ENCODE measurements at places on chromosomes 12 and 14.

DNA sequence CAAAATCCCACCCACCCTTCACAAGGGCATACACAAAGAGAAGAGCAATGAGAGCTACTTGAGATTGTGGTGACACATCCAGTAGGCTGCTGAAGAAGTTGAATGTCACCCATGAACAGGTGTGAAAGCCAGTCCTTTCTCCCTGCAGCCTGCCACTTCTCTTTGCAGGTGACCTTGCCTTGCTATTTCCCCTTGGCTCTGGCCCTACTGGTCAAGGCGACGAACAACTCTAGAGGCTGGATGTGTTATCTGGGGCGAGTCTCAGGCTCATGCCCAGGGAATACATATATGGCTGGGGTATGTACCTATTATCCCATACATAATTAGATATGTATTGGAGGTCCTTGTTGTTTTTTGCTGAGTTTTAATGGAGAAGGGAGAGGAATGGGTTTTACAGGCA is 70.2 kb upstream of the EGLN3 start:
- no peak for DNase-seq

- no peak for DNase-seq
Observed at GRCh38 chr12:62629413-62629812, 162.8 kb downstream of the MON2 start.

- DNase-seq, result no peak
Observed at GRCh38 chr14:77570706-77571268, 45.6 kb downstream of the SPTLC2 start.

- DNase-seq, result peak; percentile 73
Observed at GRCh38 chr12:53295070-53295890, at the start of gene PFDN5. Gene PFDN5, plus strand, starts transcription at chr12:53295542. Its CDS starts 26 bp downstream, at chr12:53295568.

DNA sequence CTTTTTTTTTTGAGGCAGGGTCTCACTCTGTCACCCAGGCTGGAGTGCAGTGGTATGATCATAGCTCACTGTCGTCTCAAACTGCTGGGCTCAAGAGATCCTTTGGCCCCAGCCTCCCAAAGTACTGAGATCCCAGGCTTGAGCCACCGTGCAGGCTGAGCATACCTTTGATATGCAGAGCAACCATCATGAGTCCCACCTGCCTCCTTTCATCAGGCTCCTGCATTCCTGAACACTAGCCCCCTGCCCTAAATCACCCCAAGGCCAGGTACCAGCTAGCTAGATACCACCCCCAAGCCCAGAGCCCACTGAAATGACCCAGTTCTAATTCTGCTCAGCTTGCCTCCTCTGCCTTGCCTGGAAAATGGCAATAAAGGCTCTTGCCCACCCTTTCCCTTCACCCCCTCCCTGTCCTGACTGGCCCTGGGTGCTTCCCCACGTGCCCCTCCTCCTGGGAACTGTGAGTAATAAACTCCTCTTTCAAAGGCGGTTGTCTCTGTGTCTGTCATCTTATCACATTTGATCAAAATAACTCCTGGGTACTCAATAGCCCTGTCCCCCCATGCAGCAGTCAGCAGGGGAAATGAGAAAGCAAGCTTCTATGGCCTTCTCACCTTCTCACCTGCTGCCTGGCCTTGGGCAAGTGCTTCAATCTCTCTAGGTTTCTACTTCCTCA is 6.4 kb upstream of the BRF1 start:
- DNase-seq, result no peak

- DNase-seq, result no peak
Observed at GRCh38 chr12:47944685-47945340, 18.6 kb upstream of the TMEM106C start.

GRCh38 chr14:82647088-82647810 is 1113.6 kb upstream of the SEL1L start:
- DNase-seq, result no peak

- DNase-seq, result no peak
Observed at GRCh38 chr12:124721501-124722162, 142.0 kb downstream of the SCARB1 start.

GRCh38 chr14:75389679-75390078 is 38.1 kb upstream of the JDP2 start:
- no peak for DNase-seq

GRCh38 chr12:48816143-48816854 is 2.0 kb upstream of the CACNB3 start:
- no peak for DNase-seq

GRCh38 chr12:95481072-95481471 is 7.1 kb downstream of the METAP2 start:
- DNase-seq, result no peak

- DNase-seq, result no peak
Observed at GRCh38 chr14:20697273-20698017, 8.9 kb downstream of the ANG start.

DNA sequence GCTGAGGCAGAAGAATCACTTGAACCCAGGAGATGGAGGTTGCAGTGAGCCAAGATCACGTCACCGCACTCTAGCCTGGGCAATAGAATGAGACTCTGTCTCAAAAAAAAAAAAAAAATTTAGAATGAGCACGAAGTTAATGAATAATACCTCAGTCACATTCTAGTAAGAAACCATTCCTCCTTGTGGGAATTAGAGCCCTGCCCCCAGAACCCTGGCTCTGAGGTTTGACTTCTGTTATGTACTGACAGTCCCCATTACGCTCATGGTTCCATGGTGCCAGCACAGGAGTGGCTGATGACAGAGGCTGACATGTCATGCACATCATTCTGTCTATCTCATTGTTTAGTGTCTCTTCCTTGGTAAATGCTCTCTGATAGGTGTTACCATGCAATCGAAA is 132.6 kb upstream of the FGD4 start:
- DNase-seq, result no peak

DNA sequence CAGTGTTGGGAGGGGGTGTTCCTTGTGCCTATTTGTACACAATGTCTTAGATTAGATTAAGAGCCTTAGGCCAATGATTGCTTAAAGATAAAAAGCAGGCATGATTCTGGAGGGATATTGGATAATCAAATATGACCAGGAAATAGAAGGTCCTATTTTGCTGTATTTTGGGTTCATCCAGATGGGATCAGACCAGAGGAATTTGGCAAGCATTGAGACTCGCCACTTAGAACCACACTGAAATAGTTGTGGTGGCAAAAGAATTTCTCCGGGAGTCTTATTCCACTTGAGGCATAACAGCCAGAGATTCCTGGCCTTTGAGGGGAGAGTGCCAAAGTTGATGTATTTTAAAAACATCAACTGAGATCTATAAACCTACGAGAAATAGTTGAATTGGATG is 327.2 kb downstream of the RAD51B start:
- peak; percentile 88 for DNase-seq

DNA sequence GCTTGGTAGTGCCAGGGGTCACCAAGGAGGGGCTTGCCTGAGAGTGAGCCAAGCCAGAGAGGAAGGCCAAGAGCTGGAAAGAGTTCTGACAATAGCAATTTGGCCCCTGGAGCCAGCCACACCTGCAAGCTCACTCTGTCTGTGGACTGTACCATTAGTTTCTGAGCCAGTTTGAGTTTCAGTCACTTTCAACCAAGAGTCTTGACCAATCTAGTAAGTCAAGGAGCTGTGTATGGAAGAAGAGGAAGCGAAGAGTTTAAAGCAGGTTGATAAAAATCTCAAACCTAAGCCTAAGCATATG is 38.5 kb downstream of the NT5DC3 start:
- DNase-seq, result no peak

DNA sequence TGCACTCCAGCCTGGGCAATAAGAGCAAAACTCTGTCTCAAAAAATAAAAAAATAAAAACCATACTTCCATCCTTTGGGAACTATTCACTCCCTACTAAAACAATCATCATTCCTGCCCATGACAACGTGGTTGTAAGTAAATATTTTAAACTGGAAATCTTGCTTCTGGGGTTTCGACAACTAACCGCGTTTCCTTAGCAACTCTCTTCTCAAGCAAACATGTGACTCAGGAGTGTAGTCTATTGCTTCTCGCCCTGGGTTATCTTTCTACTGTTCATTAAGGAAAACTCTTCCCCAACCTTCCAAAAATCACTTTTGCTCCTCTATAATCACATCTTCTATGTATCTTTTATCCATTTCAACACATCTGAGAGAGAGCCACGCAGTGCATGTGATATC is 21.8 kb downstream of the APPL2 start:
- no peak for DNase-seq

GRCh38 chr12:77325511-77326236 is 260.3 kb upstream of the E2F7 start:
- no peak for DNase-seq

DNA sequence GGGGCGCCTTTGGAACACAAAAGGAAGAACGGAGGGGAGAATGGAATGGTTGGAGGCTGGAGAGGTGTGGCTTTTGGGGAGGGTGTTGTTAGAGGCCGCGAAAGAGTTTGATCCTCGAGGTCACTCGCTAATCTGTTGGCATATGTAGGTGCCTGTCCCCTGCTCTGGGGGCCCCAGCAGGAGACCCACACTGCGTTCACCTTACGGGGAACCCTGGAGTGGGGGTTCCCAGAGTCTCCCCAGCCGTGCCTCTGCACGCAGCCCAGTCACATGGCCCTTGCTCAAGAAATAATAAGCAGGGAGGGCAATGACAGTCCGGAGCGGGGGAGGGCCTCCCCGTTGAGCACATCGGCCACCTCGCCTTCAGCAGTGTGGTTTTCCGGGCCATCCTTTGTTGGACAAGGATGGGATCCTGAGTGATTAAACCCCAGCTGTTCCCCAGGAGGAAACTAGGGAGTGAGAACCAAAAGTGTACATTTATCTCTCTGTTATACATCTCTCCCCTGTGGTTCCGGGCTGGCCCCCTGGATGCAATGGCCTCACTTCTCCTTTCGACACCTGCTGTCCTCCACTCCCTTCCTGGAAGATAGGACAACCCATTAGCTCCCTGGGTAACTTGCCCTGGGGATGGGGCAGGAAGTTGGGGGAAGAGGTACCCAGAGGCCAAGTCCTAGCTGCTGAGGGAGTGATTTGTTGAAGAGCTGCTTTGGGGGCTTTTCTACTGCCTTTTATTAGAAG is 1.3 kb downstream of the PLEKHG3 start:
- DNase-seq, result no peak

GRCh38 chr12:122032580-122032979 is 10.9 kb downstream of the BCL7A start:
- DNase-seq, result no peak

DNA sequence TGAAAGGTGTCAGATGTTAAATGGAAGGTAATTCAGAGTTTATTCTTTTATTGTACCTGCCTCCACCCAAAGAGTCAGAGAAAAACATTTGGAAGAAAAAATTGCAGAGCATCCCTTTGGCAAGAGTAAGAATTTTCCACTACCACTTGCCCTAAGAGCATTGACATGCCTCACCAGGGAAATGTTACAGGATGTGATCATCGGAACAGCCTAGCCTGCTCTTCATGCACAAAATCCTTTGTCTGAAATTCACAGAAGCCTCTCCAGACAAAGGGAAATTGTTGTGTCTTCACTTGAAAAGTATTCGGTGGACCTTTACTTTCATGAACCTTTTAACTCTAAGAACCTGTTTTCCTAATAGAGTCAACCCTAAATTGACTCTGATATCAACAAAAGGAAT is 36.9 kb downstream of the ATP2A2 start:
- DNase-seq, result no peak

GRCh38 chr12:61765926-61766325 is 494.3 kb upstream of the USP15 start:
- no peak for DNase-seq

DNA sequence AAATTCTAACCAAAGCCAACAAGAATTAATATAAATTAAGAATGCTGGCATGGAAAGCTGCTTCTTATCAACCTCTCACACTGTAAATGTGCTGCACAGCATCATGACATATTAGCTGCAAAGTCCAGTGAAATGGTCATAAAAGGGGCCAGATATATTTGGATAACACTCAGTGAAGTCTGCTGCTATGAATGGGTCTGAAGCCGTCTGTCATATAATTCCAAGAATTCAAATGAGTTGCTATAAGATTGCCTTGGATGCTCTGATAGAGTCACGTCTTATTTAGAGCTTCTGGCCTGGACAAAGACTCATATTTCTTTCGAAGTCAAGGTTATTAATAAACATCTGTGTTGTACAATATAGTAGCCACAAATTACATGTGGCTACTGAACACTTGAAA is 54.3 kb upstream of the OVCH1 start:
- DNase-seq, result no peak

- DNase-seq, result no peak
Observed at GRCh38 chr12:23523339-23523738, 426.1 kb downstream of the SOX5 start.

DNA sequence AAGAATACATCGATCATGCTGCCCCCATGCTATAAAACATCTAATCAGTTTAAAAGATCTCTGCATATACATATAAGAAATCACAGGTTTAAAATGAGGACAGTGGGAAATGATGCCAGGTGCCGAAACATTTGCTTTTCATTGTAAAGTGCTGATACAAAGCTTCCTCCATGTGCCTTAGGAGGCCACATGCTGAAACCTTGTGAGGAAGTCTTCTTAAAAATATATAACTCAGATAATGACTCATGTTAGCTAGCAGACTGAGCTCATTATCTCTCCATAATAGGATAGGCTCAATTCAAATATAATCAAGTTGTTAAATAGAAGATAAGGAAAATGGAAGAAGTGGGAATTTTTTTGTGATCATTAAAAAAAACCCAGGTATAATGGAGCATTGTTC is 65.9 kb downstream of the RFX4 start:
- DNase-seq, result no peak

- no peak for DNase-seq
Observed at GRCh38 chr14:34354556-34354955, 107.5 kb downstream of the SPTSSA start.
